ENCODE measurements at places on chromosomes 16 and 17. TPM values are rescaled to one million over a fixed set of nuclear protein-coding genes. Genes with fewer than 3 reads are reported as not detected.

GRCh38 chr17:8994319-8994718, 27.0 kb upstream of the NTN1 start:
- no peak overlapping the region for H3K4me3 ChIP-seq
- H3K4me1 ChIP-seq: peaks cover 12% of the 10 kb centered on the region
- H3K36me3 ChIP-seq: no peaks in the 10 kb centered on the region
- H3K27me3 ChIP-seq: peaks cover 10% of the 10 kb centered on the region

GRCh38 chr17:41464682-41465081, 2.5 kb downstream of the KRT32 start:
- H3K36me3 ChIP-seq: no peaks in the 10 kb centered on the region
- H3K27ac ChIP-seq: no peak overlapping the region
- H3K4me3 ChIP-seq: no peak overlapping the region
- no peak for DNase-seq
- H3K4me1 ChIP-seq: no peaks in the 10 kb centered on the region

The CD68 gene
- total RNA-seq: 3.8 TPM

The SEC14L5 gene
- total RNA-seq: not detected

The CDYL2 gene
- total RNA-seq: 40.7 TPM

The SLC38A8 gene
- not detected for total RNA-seq

- peak overlapping the region; percentile 93 for H3K27ac ChIP-seq
- peaks cover 9% of the 10 kb centered on the region for H3K36me3 ChIP-seq
- H3K4me3 ChIP-seq: no peak overlapping the region
- H3K4me1 ChIP-seq: peaks cover 70% of the 10 kb centered on the region
Measured at GRCh38 chr17:64024215-64024654, 3.8 kb upstream of the ICAM2 start.

- no peak for DNase-seq
- H3K27me3 ChIP-seq: no peaks in the 10 kb centered on the region
- no peak overlapping the region for H3K4me3 ChIP-seq
- no peak overlapping the region for H3K27ac ChIP-seq
- H3K36me3 ChIP-seq: peaks cover 19% of the 10 kb centered on the region
- peaks cover 12% of the 10 kb centered on the region for H3K4me1 ChIP-seq
Measured at GRCh38 chr17:69435971-69436696, 21.6 kb downstream of the MAP2K6 start.

DNA sequence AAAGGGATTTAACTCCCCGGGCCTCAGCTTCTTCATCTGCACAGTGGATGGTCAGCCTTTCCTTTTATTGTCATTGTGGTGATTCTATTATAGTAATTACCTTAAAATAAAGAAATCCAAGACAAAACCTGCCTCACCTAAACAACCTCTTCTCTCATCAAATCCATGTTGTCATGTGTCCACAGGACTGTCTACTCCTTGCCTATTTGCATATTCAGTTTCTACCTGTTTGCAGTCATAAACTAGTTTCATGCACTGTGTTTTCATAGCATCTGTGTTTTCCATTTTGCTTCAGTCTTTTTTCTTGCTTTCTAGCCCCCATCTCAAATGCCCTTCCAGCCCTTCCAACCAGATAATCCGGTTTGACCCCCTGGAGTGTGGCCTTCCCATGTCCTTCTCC, 44.3 kb upstream of the CPNE2 start:
- H3K27me3 ChIP-seq: no peaks in the 10 kb centered on the region
- no peak for DNase-seq
- peaks cover 66% of the 10 kb centered on the region for H3K36me3 ChIP-seq
- H3K27ac ChIP-seq: no peak overlapping the region

The COX6A2 gene
- total RNA-seq: not detected

GRCh38 chr16:72050769-72051464, 3.4 kb upstream of the HP start:
- H3K27ac ChIP-seq: no peak overlapping the region
- H3K4me1 ChIP-seq: no peaks in the 10 kb centered on the region
- H3K27me3 ChIP-seq: no peaks in the 10 kb centered on the region
- H3K36me3 ChIP-seq: peaks cover 4% of the 10 kb centered on the region
- no peak overlapping the region for H3K4me3 ChIP-seq
- no peak for DNase-seq

DNA sequence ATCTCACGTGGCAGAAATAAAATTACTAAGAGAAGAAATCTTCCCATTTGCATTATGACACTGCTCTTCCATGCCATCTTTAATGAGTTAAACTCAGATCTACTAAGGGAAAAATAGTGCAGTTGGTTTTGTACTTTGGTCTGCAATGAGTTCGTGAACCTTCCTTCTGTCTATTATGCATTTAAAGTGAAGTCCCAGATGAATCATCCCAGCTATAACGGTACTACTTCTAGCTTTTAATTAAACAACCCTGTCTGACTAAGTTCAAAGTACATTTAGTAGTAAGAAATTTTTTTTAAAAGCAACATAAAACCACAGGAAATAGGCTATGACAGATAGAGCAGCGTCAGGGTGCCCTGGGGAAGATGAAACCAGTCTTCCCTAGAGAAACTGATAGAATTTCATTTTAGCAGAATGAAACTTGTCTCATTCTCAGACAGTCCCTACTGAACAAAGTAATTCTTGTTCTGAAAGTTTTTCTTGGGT, 1.8 kb downstream of the TMIGD1 start:
- H3K27me3 ChIP-seq: peaks cover 2% of the 10 kb centered on the region
- H3K36me3 ChIP-seq: peaks cover 2% of the 10 kb centered on the region
- peak overlapping the region; percentile 41 for H3K4me3 ChIP-seq
- H3K27ac ChIP-seq: peak overlapping the region; percentile 88
- H3K4me1 ChIP-seq: peaks cover 57% of the 10 kb centered on the region

The SHCBP1 gene
- total RNA-seq: 51.6 TPM

The TEDC2 gene
- 15.5 TPM for total RNA-seq

The MYH8 gene
- total RNA-seq: not detected

- peak; percentile 63 for DNase-seq
- H3K4me3 ChIP-seq: no peak overlapping the region
- H3K4me1 ChIP-seq: peaks cover 6% of the 10 kb centered on the region
- H3K36me3 ChIP-seq: no peaks in the 10 kb centered on the region
- peaks cover 16% of the 10 kb centered on the region for H3K27me3 ChIP-seq
Measured at GRCh38 chr17:58121925-58122324, 26.3 kb upstream of the OR4D1 start.

The TP53TG3F gene
- total RNA-seq: not detected

DNA sequence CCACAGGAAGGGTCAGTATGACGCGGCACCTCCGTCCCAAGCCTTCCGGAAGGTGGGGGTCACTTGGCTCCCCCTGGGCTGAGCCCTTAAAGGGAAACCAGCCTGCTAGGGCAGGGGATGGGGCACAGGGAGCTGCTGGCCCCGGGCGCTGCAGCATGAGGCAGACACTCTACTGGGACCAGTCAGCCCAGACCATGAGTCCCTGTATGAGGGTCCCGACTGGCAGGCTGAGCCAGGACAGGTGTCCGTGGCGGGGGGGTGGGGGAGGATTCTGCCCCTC, 43.4 kb upstream of the ZC3H18 start:
- H3K27me3 ChIP-seq: no peaks in the 10 kb centered on the region
- H3K36me3 ChIP-seq: no peaks in the 10 kb centered on the region
- DNase-seq: no peak
- no peak overlapping the region for H3K27ac ChIP-seq
- H3K4me1 ChIP-seq: peaks cover 3% of the 10 kb centered on the region

DNA sequence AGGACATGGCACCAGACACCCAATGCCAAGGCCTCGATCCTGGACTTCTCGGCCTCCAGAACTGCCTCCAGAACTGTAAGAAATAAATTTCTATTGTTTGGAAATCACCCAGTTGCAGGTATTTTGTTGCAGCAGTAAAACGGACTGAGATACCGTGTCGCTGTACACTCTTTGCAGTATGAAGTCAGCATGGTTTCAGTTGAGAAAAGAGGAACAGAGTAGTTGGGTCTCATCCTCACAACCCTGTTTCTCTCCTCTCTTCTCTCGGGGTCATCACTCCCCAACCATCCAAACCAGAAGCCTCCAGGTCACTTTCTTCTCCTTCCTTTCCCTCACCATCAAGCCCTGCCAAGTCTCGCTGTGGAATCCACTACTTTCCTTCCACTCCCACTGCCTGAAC, 77.8 kb downstream of the ADCY9 start:
- H3K4me1 ChIP-seq: no peaks in the 10 kb centered on the region
- DNase-seq: no peak
- no peaks in the 10 kb centered on the region for H3K27me3 ChIP-seq
- H3K4me3 ChIP-seq: no peak overlapping the region
- no peaks in the 10 kb centered on the region for H3K36me3 ChIP-seq
